Spinal cord (tissue), 10 donors: ENCODE measurements at places on chromosomes 16 and 17.

GRCh38 chr16:30619202-30619601, 9.0 kb upstream of the ZNF689 start:
- no peak for DNase-seq
- no peaks in the 10 kb centered on the region for H3K27me3 ChIP-seq
- H3K36me3 ChIP-seq: no peaks in the 10 kb centered on the region
- no peak overlapping the region for H3K4me3 ChIP-seq
- peaks cover 6% of the 10 kb centered on the region for H3K4me1 ChIP-seq

DNA sequence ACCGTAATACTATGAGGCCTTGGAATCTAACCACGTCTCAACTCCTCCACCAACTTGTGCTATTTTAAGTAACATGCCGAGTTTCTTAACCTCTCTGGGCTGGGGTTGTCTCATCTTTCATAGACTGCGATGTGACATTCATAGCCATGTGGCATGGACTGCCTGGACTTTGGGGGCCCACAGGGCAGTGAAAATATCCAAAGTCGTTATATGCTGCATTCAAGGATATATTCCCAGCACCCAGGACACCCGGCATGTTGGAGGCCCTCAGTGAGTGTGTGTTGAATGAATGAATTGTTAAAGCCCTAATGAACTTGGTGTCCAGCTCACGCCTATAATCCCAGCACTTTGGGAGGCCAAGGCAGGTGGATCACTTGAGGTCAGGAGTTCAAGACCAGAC, 203.1 kb downstream of the CBLN1 start:
- H3K27me3 ChIP-seq: no peaks in the 10 kb centered on the region
- H3K4me3 ChIP-seq: no peak overlapping the region
- no peak overlapping the region for H3K27ac ChIP-seq
- DNase-seq: no peak
- H3K4me1 ChIP-seq: no peaks in the 10 kb centered on the region

DNA sequence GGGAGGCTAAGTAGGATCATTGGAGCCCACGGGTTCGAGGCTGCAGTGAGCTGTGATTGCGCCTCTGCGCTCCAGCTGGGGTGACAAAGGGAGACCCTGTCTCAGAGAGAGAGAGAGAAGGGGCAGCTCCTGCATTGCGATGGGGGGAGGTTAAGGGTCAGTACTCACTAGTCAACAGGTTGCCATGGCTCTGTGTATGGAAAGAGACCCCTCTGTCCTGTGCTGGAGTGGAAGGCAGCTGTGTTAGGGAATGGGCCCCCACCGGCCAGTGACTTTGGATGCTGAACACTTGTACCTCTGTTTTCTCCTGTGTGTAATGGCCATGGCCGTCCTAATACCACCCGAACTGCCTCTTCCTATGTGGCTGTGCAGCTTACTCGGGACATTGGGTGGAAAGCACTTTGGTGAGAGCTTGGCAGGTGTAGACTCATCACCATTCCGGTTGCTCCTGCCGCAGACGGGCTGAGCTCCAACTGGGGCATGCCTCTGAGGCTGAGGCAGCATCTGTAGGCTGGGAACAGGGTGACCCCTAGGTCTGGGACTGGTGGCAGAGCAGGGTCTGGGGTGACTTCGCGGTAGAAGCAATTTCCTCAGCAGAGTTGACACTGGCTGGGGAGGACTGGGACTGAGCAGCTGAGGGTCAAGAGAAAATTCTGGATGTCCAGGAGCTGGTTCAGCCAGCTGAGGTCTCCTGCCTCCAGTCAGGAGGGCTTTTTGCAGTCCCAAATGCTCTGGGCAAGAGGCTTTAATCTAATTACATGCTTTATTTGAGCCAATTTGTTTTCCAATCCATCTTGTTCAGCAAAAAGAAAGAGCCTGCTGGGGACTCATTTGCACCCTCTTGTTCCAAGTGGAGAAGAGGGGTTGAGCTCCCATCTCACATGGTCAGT, 184.5 kb downstream of the NTN1 start:
- peaks cover 6% of the 10 kb centered on the region for H3K27me3 ChIP-seq
- H3K4me1 ChIP-seq: peaks cover 23% of the 10 kb centered on the region
- peaks cover 13% of the 10 kb centered on the region for H3K36me3 ChIP-seq

DNA sequence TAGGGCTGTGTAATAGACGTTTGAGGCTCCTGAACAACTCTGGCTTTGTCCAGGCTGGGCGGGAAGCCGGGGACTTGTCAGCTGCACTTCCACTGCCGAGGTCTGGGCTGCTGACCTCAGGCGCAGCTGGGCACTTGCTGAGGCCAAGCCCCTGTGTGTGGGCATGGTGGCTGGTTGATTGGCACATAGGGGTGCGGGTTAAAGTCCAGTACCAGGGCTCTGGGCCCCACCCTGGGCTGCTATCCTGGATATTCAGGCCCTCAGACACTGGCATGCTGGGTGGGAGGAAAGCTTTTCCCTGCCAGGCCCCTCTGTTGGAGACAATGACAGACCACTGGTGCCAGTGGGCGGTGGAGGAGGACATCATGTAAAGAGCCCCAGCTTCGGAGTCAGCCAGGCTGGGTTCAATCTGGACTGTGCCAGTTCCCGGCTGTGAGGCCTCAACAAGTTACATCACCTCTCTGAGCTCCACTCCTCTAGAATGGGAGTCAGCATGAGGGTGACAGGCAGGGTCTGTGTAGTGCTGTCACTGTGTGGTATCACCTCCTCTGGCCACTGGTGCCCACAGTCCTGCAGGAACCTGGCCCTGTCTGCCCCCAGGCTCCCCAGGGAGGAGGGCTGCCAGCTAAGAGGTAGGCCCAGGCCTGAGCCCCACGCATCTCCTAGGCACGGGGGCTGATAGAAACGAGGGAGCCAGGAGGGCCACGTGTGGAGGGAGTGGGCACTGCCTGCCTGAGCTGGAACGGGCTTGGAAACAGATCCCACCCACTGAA, 42.5 kb downstream of the PSME3IP1 start:
- peaks cover 75% of the 10 kb centered on the region for H3K4me1 ChIP-seq
- peaks cover 62% of the 10 kb centered on the region for H3K36me3 ChIP-seq
- no peaks in the 10 kb centered on the region for H3K27me3 ChIP-seq
- peak overlapping the region; percentile 93 for H3K27ac ChIP-seq
- no peak for DNase-seq
- no peak overlapping the region for H3K4me3 ChIP-seq

DNA sequence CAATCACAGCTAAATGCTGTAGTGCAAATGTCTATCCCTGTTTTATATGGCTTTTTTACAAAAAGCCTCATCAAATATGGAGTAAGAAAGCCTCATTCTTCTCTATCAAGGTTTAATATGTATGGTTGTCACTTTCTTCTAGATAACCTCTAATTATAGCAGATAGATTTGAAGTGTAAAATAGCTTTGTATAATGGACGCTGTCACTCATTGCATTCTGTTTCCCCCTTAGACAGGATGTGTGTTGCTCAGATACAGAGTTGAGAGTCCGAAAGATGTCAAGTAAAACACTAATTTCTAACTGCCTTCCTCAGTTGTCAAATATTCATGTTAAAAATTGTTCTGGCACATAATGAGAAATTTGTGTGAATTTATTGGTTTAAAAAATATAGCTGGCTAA, 88.0 kb downstream of the NLK start:
- no peak overlapping the region for H3K4me3 ChIP-seq
- H3K36me3 ChIP-seq: no peaks in the 10 kb centered on the region
- no peaks in the 10 kb centered on the region for H3K27me3 ChIP-seq
- no peak overlapping the region for H3K27ac ChIP-seq
- DNase-seq: no peak

DNA sequence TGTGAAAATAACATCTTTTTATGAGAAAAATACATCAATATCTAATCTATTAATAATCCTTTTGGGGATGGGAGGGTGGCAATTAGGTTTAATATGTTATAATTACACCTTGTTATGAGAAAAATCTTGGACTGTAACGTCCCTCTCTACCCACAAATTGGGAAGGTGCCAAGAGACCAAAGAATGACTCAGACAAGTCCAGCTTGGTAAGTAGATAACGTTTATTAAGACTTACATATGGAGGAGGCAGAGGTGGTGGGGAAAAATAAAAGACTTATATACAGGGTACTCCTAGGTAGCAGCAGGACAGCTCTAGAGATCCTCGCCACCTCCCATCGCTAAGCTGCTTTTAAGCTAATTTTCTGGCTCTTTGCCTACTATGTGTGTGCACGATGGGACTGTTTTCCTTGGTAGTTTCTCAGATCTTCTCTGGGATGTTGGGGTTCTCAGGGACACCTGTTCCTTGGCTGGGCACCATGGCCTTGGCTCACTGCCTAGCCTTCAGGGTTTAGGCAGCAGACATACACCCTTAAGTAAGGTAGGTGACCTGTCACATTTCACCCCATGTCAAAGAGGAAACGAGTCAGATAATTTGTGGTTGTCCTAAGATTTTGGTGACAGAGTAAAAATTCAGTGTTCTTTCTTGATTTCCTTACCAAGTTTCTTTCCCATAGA, 31.5 kb downstream of the RBL2 start:
- no peak overlapping the region for H3K4me3 ChIP-seq
- no peak for DNase-seq
- no peaks in the 10 kb centered on the region for H3K27me3 ChIP-seq
- peaks cover 33% of the 10 kb centered on the region for H3K36me3 ChIP-seq
- H3K27ac ChIP-seq: no peak overlapping the region
- H3K4me1 ChIP-seq: no peaks in the 10 kb centered on the region

GRCh38 chr17:17751489-17752088, 70.3 kb downstream of the RAI1 start:
- H3K4me3 ChIP-seq: peak overlapping the region; percentile 26
- H3K36me3 ChIP-seq: peaks cover 17% of the 10 kb centered on the region
- peak overlapping the region; percentile 54 for H3K27ac ChIP-seq
- DNase-seq: no peak
- no peaks in the 10 kb centered on the region for H3K27me3 ChIP-seq

DNA sequence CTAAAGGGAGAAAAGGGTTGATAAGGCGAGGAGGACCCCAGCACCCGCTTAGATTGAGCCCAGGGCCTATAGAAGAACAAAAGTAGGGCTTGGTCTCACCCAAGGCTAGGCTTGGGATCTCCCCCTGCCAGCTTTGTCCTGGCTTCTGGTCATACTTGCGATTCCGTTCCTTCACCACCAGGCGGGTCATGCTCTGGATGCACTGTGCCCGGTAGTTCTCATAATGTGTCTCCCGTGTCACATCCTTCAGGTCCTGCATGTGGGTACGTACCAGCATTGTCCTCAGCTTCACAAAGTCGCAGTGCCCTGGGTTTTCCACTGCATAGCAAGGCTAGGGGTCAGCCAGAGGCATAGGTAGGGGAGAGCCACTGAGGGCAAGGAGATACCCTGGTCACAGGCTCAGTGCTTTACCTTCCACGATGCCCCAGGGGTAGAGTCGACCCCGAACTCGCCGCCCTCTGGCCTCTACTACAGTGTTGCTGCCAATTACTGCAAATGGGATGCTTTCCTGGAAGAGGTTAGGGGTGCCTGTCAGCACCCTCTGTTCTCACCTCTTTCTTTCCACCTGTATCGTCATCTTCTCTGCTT, 6.5 kb upstream of the MTMR4 start:
- no peaks in the 10 kb centered on the region for H3K27me3 ChIP-seq
- no peak for DNase-seq
- peaks cover 19% of the 10 kb centered on the region for H3K4me1 ChIP-seq

DNA sequence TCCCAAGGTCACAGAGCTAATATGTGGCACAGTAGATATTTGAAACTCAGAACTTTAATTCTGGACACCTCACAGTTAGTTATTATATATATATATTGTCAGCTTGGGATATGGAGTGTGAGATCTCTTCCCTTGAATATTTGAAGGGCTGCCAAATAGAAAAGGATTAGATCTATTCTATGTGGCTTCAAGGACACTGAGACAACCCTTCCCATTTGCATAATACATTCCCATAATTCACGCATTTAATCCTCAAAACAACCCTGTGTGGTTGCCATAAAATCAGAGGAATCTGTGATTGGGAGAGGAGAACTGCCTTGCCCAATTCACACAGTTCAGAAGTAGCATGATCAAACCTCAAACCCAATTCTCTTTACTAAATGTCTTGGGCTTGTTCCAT, 365.8 kb upstream of the DYNLRB2 start:
- H3K27me3 ChIP-seq: no peaks in the 10 kb centered on the region
- no peaks in the 10 kb centered on the region for H3K4me1 ChIP-seq
- DNase-seq: no peak
- no peaks in the 10 kb centered on the region for H3K36me3 ChIP-seq
